ENCODE measurements at places on chromosomes 3 and 15.

DNA sequence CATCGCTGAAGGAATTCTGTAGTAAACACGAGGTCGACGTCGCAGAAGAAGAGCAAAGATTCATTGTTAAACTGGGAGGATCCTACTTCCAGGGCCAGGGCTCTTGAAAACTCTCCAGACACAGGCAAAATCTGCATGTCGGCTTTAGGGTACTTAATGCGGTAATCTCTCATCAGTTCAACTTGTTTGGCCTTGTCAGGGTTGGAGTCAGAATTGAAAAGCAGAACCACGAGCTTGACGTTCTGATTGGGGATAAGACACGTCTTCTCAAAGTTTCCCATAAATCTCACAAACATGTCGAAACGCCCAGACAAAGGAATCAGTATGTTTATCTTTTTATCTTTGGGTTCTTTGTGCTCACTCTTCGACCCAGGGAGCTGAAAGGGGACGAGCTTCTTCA lies 74.0 kb downstream of the CHSY1 start:
- H3K27me3 ChIP-seq, result no peaks in the 10 kb centered on the region
- H3K36me3 ChIP-seq, result peaks cover 65% of the 10 kb centered on the region
- peaks cover 14% of the 10 kb centered on the region for H3K4me1 ChIP-seq
- no peak overlapping the region for H3K4me3 ChIP-seq
- DNase-seq, result no peak
- peak overlapping the region; percentile 56 for H3K27ac ChIP-seq

DNA sequence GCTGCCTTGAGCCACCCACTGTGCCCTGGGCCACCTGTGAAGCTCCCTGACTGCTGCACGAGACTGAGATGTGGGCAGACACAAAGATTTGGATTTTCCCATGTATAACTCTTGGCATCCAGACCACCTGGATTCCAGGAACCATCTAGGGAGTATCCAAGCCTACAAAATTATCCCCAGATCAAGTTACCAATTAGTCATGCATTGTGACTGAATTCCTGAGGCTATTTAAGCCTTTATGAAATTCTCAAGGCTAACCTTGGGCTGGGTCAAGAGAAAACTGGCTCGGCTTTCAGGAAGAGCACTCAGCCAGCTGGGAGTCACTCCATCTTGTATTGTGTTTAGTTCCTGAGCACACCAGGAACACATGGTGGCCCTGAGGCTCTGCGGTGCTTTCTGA lies 13.3 kb upstream of the ATP13A5 start:
- no peaks in the 10 kb centered on the region for H3K36me3 ChIP-seq
- H3K4me1 ChIP-seq, result peaks cover 14% of the 10 kb centered on the region
- H3K4me3 ChIP-seq, result no peak overlapping the region

GRCh38 chr15:42826251-42826890 lies 89.4 kb upstream of the CDAN1 start:
- H3K36me3 ChIP-seq, result peaks cover 34% of the 10 kb centered on the region
- no peak for DNase-seq
- H3K4me1 ChIP-seq, result peaks cover 21% of the 10 kb centered on the region
- H3K27ac ChIP-seq, result peak overlapping the region; percentile 82
- H3K4me3 ChIP-seq, result no peak overlapping the region

DNA sequence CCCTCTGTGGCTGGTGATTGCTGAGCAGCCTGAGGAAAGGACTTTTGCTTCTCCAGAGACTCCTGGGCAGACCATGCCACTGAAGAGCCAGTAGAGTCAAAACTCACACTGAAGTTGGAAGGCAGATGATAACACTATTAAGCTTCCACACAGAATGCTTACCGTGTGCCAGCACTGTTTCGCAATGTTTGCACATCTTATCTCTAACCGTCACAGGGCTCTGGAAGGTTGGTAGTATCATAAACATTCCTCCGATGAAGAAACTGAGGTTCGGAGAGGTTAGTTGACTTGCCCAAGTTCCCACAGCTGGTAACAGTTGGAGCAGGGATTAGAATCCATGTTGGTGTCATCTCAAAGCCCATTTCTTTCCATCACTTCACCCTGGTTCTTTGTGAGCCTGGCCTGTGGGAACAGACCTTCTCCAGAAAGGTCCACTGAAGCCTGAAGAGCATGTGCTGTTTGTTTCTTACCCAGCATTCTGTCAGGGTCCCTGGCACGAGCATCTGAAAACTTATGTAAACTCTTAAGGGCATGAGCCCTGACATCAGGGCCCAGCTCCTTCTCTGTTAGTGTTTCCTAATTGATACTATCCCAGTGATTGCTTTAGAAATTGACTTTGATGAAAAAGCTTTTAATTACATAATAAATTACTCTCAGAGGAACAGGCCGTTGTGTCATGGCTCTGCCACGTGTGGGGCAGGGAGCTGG lies 77.0 kb upstream of the PRR23C start:
- no peaks in the 10 kb centered on the region for H3K36me3 ChIP-seq
- H3K27ac ChIP-seq, result no peak overlapping the region
- peaks cover 2% of the 10 kb centered on the region for H3K4me1 ChIP-seq
- H3K27me3 ChIP-seq, result no peaks in the 10 kb centered on the region
- DNase-seq, result no peak
- H3K4me3 ChIP-seq, result no peak overlapping the region

DNA sequence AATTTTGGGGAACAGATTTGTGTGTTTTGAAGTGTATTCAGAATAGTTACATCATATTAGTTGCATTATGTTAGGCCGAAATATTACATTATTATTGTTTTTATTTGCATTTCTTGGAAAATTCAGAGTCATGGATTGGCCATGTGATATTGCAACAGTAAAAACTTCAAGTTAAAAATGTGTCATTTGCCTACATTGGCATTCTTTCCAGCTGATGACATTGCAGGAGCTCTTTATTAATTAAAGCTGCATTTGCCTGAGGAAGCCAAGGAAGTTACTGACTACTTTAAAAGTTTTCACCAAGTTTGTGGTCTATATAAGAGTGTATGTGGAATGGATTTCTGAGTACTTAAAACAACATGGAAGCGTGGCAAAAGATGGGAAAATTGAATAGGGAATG lies 726.4 kb upstream of the SGO1 start:
- no peak overlapping the region for H3K4me3 ChIP-seq
- DNase-seq, result no peak
- H3K4me1 ChIP-seq, result no peaks in the 10 kb centered on the region
- no peaks in the 10 kb centered on the region for H3K27me3 ChIP-seq
- no peak overlapping the region for H3K27ac ChIP-seq
